Activated T-cell treated with anti-CD3 and anti-CD28 coated beads, Interleukin-2, amount 50 U/mL, for 72 hours (primary cell): ENCODE measurements at places on chromosomes 11 and 22.

DNA sequence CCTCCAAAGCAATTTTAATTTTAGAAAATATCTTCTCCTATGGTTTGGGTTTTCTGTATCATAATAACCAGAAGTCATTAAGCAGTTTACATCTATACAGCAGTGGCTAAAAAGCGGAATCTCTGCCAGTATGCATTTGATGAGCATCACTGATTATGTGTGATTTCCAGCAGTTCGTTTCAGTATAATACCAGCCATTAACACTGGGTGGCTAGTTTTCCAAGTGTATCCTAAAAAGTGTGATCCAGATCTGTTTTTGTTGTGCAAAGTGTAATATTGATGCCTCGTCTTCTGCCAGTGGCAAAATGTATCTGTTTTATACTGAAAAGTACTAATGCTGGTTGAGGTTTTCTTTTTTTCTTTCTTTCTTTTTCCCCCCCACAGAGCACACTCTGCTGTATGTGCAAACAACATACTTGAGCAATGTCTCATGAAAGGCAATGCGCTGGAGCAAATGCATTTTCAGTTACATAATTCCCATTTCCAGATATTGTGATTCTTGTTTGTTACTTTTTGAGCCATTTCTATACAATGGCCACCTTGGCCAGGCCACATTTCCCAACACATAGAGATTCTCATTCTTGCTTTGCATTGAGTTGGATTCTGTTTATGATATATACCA lies 64.2 kb downstream of the SLC36A4 start:
- DNase-seq, result no peak

GRCh38 chr11:70371241-70371640 lies 27.1 kb upstream of the CTTN start:
- no peak for DNase-seq

DNA sequence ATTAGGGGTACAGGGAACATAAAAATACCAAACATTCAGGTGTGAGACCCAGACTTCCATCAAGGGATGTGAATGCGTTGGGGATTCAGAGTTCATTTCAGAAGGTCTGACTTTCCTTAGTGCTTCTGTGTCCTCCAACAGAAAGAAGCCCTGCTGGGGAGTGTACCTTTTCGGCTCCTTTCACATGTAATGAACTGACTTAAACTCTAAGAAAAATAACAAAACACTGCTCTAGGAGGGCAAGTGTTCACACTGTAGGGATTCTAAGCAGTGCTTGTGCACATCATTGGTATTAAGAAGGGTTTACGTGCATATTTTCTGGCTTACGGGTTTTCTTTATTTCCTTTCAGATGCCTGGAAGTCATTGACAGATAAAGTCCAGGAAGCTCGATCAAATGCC lies 15.7 kb upstream of the TTC36 start:
- no peak for DNase-seq

DNA sequence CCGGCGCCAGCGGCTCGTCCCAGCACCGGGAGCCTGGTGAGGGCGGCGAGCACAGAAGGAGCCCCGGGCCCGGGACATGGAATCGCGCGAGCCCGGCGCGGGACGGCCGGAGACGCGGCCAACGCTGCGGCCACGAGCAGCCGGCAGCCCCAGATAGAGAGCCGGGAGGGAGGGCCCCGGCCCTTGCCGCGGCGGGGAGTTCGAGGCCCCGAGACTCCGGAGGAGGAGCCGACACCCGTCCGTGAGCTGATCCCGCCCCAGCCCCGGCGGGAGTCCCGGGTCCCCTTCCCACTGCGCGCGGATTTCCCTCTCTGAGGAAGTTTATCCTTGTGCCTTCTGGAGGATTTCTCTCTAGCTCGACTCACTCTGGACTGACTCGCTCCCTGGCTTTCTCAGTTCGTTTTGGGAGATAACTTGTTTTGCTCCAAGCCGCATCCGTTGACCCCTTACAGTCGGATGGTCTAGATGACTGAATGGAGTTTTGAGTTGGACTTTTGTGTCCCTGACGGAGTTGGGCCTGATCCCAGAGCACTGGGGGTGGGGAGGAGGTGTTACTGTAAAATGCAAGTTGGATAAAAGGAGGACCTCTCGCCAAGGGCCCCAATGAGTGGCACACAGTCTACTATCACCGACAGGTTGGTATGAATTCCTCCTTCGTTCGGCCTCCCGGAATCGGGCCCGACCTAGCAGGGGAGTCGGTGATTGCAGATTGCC lies 585 bp downstream of the ARHGEF12 start:
- DNase-seq, result peak; percentile 60

DNA sequence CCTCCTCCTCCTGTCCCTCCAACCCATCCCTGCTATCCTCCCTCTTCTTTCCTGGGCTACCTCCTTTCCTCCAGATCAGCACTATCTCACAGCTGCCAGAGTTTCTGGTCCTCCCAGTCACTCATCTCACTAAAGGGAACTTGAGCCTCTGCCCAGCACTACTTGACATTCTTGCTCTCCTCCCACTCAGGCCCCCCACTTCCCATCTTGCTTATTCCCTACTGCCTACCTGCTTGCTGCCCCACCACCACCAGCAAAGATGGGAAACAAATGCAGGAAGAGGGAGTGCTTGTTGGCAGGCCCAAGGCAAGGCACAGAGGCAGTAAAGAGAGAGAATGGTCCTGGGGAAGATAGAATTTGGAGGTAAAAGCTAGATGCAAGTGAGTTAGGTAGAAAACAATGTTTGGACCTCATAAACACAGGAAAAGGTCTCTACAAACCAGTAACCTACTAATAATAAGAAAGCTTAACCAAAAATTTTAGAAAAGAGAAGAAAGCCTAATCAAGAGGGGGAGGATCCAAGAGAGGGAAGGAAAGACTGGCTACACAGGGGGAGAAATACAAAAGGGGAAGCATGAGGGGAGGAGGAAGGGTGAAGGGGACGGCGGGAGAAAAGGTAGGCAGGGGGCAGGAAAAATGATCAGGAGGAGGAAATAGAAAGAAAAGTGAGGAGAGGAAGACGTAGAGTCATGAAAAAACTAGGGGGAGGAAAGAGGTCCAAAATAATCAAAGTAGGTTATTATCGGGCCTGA lies 63.6 kb downstream of the PAK1 start:
- DNase-seq, result no peak

DNA sequence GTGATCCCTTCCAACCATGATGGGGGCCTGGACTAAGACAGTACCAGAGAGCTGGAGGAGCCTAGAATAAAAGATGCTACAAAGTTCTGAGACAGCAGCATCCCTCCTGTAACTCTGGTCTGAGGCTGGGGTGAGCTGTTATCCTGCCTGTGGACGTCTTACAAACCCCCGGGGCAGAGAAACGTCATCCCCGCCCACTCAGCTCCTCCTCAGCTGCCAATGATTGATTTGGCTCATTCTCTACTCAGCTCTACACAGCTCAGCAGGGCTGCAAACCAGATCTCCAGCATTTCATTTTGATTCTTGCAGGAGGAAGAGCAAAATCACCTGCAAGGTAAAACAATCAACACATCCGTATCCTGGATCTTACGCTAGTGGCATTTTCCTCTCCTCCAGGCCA lies 55.5 kb downstream of the CSNK2A3 start:
- no peak for DNase-seq

DNA sequence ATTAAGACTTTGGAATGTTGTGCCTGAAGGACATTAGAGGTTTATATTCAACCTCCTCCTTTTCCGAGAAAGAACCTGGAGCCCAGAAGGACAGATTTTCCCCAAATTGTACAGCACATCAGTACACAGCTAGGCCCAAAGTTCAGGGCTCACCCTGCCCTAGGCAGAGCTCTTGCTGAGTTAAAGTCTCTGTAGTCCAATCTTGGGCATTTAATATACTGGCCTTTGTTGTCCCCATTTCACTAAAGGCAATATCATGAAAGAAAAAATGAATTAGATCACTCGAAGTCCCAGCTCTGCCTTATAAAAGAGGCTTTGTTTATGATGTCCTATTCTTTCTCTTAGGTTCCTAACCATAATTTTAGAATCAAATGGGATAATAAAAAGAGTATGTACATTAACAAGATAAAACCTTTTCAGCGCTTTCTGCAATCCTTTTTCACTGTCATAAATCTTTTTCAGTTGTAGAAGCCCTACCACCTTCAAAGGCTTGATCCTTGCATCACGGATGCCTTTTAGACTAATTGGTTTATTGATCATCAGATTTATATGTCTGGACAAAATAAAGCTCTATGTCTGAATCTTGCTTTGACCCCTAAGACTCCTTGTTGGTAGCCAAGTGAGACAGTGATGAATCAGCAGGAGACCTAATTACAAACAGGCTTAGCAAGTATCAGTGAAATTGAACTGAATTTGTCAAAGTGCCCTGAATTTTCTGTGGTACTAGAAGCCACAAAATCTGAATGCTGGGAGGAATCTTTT lies 39.8 kb downstream of the RELT start:
- no peak for DNase-seq

GRCh38 chr11:21653951-21654421 lies 538.9 kb upstream of the ANO5 start:
- DNase-seq, result no peak

DNA sequence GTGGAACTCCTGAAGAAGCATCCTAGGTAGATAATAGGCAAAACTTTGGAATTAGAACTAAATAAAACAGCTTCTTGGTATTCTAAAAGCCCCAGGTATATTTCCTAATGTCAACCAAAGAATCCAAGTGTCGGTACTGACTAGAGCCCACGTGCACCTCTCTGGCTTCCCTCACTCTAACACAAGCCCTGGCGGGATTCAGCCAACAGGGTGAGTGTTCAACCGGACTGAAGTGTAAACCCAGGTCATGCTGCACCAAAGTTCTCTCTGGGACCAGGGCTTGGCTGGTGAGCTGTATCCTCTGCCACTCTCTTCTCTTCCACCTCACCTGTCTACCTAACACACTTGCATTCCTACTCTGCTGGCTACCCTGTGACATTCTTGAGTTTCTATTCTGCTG lies 40.1 kb downstream of the USP28 start:
- no peak for DNase-seq

DNA sequence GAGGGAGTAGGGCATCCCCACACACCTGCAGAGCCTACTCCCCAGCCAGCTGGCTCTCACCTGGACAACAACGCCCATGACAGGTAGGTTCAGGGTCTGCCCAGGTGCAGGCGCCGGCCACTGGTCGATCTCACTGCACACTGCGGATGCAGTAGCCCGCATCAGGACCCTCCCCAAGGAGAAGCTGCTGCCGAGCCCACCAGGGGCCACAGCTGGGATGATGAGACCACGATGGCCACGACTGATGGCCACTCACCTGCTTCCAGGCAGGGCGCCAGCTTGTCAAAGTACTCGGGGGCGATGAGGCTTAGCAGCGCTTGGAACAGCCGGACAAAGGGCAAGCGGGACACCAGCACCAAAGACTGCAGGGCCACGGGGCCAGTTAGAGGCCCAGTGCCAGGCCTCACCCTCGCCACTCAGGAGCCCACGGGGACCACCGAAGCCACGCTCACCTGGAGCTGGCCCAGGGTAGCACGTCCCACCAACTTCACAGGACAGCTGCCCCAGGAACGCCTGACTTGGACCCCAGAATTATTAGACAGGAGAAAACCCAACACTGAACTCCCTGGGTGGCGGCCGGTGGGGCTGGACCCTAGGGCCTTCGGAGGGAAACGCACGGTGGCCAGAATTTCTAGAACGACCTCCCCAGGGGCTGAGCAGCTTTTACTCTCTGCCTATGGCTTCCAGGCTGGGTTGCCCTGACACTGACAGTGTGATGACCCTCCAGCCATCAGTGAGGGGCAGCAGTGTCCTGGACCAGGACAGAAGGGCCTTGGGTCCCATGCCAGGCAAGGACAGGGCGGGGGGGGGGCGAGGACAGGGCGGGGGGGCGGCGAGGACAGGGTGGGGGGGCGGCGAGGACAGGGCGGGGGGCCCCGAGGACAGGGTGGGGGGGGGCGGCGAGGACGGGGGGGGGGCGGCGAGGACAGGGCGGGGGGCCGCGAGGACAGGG lies 8.9 kb upstream of the PLXNB2 start:
- no peak for DNase-seq

DNA sequence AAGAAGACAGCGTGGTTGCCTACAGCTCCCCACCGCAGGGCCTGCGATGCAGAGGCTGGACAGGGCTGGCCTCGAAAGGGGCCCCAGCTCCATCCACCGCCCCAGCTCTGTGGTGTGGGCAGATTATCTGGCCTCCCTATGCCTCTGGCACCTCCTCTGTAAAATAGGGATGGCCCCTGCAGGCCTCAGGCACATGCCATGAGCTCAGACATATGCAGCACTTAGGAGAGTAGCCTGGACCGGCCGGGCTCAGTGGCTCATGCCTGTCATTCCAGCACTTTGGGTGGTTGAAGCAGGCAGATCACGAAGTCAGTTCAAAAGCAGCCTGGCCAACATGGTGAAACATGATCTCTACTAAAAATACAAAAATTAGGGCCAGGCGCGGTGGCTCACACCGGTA lies 7.4 kb downstream of the APOBEC3D start:
- no peak for DNase-seq

GRCh38 chr11:97364047-97364446 lies 974.2 kb downstream of the JRKL start:
- no peak for DNase-seq

DNA sequence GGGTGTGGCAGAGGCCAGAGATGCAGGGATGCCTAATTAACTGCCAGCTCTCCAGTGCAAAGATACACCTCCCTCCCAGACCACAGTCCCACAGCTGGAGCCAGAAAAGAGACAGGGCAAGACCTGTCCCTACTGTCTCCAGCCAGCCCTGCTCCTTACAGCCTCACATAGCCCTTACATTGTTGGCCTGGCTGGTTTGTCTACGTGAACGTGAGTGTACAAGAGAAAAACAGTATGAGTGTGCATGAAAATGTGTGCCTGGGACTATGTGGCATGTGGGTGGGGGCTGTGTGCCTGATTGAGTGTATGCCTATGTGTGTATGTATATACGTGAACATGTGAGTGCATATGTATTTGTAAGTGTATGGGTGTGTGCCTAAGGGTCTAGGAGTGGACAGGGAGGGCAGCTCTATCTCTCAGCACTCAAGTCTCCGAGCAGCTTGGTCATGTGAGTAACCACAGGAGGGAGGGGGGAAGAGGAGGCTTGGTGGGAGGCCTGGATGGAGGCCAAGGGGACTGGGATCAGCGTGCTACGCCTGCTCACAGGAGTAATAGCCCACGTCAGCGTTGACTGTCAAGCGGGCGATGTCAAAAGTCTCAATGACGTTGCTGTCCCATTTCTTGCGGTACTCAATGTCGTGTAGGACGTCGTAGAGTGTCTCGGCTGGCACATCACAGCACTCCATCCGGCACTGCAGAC lies 6.6 kb upstream of the ARAP1 start:
- no peak for DNase-seq

- DNase-seq, result no peak
Measured at GRCh38 chr11:34915136-34916014, 804 bp downstream of the APIP start.

DNA sequence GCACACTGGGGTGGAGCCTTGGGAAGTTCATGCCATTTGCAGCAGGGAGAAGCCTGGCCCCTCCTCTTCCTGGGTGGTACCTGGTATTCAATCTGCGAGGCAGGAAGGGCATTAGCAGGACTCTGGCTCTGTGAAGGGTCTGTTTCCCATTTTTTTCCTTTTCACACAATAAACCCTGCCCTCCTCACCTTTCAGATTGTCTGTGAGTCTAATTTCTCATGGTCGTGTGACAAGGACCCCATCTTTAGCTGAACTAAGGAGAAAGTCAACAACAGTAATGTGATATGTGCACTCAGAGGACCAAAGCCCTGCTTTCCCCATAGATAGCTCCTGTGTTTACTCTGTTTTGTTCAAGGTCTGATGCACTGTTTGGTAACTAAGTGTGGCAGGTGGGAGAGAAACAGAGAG lies 26.6 kb upstream of the CASP4 start:
- DNase-seq, result no peak

GRCh38 chr11:20561915-20562314 lies 37.5 kb upstream of the SLC6A5 start:
- no peak for DNase-seq

- DNase-seq, result no peak
Measured at GRCh38 chr11:119617340-119617713, 111.7 kb downstream of the NECTIN1 start.

- DNase-seq, result no peak
Measured at GRCh38 chr11:72856551-72857345, 42.5 kb downstream of the ATG16L2 start.
